ENCODE measurements at places on chromosomes 3 and 15. TPM values are rescaled to one million over a fixed set of nuclear protein-coding genes. Genes with fewer than 3 reads are reported as not detected.

Gene FETUB
- 0.20 TPM for polyA plus RNA-seq

Gene CPB1
- polyA plus RNA-seq, result 0.70 TPM

DNA sequence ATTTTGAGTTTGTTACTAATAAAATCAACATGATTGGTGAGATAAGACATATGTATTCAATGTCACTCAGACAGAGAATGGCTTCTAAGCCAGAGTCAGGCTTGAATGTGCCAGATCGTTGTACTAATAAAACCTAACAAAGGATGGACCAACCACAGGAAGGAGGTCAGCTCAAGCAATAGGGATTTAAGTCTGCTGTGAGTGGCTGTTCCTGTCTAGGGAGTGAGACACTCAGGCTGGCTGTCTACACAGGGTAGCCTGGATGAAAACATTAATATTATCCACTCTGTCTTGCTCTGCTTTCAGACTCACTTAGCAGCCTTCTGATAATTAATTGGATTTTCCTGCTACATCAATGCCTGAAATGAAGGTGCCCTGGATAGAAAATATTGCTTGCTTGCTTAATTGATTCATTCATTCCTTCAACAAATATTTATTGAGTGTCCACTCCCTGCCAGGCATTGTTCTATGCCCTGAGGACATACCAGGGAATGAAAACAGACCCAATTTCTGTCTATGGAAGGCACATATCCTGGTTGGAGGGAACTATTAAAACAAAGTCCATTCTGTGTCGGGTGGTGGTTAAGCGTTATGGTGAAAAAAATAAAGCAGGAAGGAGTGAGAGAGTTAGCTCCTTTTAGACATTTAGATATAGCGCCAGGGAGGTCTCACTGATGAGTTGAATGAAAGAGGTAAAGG lies 239.4 kb downstream of the CHST2 start:
- no peak for DNase-seq

Gene MEX3B
- 17.5 TPM for polyA plus RNA-seq

Gene MESP1
- polyA plus RNA-seq, result 0.95 TPM
